ENCODE measurements at places on chromosomes 11 and 22.

DNA sequence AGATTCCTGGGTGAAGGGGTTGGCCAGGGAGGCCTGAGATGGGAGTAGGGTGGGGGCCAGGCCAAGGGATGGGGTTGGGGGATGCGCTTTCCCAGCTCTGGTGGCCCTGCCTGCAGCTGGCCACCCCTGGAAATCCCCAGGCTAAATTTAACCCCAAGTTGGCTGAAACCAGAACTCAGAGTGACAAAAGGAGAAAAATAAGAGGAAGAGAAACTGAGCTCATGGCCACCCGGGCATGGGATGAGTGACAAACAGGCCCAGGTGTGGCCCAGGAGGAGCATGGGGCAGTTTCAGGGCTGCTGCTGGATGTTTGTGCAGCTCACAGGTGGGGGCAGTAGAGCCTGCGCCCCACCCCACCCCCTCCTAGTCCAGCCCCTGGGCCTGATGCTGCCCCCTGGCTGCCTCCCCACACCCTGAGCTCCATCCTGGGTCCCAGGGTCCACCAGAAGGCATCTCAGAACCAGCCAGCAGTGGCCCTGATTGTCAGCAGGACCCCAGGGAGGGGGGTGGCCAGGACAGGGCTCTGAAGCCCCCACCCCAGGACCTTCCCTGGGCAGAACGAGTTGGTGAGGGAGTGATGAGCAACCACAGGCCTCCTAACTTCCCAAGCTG, 48.0 kb downstream of the IGLL5 start:
- DNase-seq, result peak; percentile 92

DNA sequence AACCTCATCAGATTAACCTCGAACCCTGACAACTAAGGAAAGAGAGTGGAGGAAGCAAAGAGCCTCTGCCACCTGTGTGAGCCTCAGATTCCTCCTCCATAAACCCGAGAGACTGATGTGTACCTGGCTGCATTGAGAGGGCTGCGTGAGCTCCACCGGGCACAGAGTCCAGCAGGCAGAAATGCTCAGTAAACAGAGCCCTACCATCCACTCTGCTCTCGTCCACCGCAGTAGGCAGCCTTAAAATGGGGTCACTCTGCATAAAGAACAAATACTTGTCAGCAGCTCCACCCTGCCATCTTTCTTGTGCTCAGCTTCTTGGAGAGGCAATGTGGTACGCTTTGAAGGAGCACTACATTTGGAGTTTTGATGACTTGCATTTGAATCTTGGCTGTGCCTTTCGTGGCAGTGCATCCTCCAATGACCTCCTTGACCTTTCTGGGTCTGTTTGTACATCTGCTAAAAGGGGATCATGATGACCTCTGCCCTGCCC, 43.0 kb upstream of the CD5 start:
- DNase-seq, result no peak

- no peak for DNase-seq
Measured at GRCh38 chr11:61610905-61611304, 30.0 kb upstream of the SYT7 start.

- DNase-seq, result no peak
Measured at GRCh38 chr11:87775036-87775435, 400.2 kb downstream of the RAB38 start.

DNA sequence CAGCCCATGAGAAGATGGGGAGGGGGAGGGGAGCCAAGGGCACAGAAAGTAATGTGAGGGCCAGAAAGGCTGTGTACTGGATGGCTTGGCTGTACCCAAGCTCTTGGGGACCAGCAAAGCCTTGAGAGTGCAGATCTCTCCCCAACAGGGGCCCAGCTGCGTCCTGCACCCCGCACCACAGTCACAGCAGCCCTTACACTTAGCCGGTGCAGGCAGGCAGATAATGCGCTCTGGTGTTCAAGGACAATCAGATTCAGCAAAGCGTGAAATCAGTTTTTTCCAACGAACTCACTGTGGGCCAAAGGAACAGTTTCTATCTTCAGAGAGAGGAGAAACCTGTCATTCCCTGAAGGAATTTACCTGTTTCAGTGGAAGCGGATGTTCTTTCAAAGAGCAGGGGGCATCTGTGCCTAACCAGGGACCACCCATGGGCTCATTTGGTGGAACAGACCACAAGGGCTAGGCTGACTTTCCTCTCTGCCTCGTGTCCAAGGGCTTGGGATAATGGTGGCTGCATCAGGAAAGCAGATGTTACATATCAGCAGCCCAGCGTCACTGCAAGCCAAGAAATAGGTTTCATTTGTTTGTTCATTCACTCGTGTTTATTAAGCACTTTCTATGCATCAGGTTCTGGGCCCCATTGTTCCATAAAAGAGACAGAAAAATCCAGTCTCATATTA, 81.2 kb upstream of the SPON1 start:
- DNase-seq, result no peak

- DNase-seq, result no peak
Measured at GRCh38 chr22:43239193-43239780, 52.4 kb upstream of the TTLL12 start.

- DNase-seq, result no peak
Measured at GRCh38 chr22:36902143-36902926, 11.1 kb upstream of the CSF2RB start.

- no peak for DNase-seq
Measured at GRCh38 chr11:3969613-3970012, 114.1 kb downstream of the STIM1 start.

DNA sequence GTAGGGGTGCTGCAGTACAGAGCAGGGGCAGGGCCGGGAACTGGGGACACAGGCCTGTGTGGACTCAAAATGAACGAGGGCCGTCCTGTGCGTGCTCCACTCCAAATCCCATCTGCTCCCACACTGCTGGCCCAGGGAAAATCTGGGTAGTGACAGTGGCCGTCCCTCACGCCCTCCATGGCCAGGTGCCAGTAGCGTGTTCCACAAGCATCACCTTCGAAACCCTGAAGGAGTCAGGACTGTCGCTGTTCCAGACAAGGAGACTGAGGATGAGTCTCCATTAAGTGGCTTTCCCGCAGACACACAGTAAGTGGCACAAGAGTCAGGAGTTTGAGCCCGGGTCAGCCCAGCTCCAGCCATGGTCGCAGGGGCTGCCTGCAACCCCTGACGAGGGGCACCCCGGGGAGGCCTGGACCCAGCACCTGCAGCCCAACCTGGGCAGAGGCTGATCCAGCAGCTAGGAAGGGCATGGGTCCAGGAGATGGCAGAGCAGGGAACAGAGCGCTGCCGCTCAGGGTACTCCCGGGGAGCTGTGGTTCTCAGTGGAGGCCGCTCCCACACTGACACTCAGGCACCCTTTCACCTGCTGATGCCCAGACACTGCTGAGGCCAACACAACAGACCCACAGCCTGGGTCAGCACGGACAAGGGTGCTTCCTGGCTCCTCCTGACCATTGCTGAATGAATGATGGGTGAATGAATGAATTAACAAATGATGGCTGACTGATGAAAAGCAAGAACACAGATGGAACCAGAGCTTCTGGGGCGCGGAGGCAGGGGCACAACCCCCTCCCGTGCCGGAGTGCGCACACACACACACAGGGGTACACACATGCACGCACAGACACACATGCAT, 35.3 kb downstream of the IGF2 start:
- no peak for DNase-seq

GRCh38 chr22:35457729-35458546, 58.0 kb downstream of the MCM5 start:
- no peak for DNase-seq

GRCh38 chr11:128757886-128758612, 64.2 kb downstream of the FLI1 start:
- peak; percentile 68 for DNase-seq

- DNase-seq, result no peak
Measured at GRCh38 chr11:119438599-119438998, 15.6 kb upstream of the THY1 start.

- DNase-seq, result no peak
Measured at GRCh38 chr22:48660790-48661740, 1166.6 kb downstream of the BRD1 start.

- DNase-seq, result no peak
Measured at GRCh38 chr22:46815559-46815895, 53.1 kb downstream of the TBC1D22A start.

All from GM20000 (cell line).